Fibroblast of villous mesenchyme (primary cell): ENCODE measurements at places on chromosomes 16 and 17. TPM values are rescaled to one million over a fixed set of nuclear protein-coding genes. Genes with fewer than 3 reads are reported as not detected.

Gene ABI3
- 0.64 and 1.7 TPM in 2 replicates for total RNA-seq

GRCh38 chr17:31226950-31227349, 70.1 kb downstream of the OMG start:
- DNase-seq = no peak

DNA sequence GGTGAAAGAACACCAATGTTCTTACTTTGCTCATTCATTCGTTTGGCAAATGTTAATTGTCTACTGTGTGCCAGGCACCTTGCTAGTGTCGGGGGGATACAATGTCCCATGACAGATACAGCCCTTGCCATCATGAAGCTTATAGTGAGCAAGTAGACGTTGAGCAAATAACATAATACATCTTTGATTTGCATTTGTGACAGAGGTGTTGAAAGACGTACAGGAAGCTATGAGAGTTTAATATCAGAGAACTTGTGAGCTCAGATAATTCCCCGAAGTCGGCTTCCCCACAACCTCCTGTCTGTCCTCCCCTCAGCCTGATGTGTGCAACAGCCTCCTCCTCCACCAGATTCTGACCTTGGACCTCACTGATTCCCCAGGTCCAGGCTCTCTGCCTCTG, 138.0 kb upstream of the SDK2 start:
- no peak for DNase-seq

DNA sequence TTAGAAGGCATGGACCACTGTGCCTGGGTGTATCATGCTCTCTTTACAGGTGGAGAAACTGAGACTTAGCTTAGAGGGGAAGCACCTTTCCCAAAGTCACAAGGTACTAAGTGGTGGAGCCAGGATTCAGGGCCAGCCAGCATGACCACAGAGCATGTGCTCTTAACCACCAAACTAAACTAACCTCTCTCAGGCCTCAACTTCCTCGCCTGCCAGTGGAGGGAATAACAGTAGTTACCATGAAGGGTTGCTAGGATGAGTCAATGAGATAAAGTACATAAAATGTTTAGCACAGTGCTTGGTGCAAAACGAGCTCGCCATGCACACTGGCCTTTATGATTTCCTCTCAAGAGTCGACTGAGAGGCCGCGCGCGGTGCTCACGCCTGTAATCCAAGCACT, 6.4 kb upstream of the MYO1C start:
- DNase-seq = peak; percentile 92

Gene C17orf78
- total RNA-seq = not detected in 2 replicates

DNA sequence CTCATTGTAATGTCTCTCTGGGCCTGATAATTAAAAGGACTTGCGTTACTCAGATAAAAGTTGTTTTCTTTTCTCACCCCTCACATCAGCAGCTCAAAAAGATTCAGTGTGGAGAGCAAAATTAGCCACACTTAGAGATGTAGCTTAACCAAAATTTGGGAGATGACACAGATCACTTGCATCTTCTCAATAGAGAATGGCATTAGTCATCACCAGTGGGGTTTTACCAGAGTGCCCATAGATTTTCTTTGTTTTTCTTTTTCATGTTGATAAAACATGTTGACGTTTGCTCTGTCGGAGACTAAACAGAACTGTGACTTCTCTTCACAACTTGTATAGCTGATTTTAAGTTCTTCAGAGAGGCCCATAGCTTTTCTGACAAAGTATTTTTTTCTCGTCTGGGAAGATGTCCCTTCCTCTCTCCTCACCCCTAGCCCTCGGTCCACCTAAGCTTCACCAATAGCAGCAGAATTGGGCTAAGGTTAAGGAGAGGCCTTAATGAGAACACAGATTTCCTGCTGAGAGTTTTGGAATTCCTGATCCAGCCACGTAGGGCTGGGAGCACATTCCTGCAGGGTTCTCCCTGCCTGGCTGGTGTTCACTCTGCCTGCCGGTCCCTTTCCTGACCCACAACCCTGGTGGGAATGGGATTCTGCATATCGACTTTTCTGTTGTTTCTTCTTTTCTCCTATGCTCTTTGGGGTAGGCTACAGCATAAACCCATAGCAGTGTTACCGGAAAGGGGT, 92.6 kb downstream of the CACNG3 start:
- no peak for DNase-seq
